GM03348 (cell line): ENCODE measurements at places on chromosomes 1 and 21.

DNA sequence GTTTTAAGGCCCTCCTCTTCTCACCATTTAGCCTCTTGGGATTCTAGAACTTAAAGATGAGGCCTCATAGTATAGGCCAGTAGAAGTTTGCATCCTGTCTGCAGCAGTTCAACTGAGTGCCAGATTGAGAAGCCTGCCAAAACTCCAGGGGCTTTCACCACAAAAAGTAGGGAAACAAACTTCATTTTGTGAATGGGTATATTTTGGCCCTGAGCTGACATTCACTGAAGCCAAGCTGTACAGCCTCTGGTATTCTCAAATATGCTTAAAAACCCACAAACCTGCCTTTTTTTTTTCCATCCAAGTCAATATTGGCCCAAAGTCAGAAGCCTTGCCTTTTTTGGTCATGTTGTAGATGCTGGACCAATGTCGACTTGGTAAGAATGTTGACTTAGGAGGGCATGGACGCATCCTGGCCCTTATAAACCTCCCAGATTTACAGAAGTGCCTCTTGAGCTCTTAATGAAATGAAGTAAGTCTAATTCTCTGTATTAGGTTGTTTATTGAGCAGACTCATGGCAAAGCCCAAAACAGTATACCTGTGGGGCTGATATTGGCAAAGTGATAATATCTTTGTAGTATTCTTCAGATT, 337.5 kb downstream of the CHRM3 start:
- no peak for DNase-seq

DNA sequence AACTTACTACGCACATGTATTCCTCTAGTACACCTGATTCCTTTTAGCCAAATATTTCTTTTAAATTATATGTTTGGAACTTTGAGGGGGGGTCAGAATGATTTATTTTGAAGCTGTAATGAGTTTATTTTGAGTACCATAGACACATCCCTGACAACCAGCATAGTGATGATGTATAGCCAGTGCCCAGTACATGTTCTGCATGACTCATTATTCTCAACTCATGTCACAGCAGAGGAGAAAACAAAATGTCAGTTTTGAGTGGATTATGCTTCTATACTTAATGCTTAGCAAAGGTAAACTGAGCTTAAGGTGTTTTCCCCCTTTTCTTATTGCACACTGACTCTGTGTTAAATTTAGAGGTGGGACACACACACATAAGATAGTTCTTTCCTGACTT, 22.4 kb upstream of the LEPR start:
- DNase-seq = no peak

DNA sequence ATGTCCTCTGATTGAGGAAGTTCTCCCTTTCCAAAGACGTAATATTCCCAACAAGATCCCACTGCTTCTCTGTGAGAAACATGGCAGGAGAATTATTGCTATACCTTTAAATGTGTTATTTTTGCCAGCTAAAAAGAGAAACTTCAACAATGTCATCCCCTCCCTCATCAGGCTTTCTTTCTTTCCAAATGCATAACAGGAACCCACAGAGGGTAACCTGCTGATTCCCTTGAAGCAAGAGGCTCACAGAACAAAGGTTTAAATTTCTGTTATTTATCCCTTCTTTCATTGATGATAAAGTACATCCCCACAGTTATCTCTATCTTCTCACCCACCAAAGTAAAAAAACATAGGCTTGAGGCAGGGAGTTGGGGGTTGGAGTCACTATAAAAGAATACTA, 102.1 kb downstream of the SLC30A10 start:
- no peak for DNase-seq

GRCh38 chr1:8625981-8626898, 191.2 kb downstream of the RERE start:
- peak; percentile 72 for DNase-seq

DNA sequence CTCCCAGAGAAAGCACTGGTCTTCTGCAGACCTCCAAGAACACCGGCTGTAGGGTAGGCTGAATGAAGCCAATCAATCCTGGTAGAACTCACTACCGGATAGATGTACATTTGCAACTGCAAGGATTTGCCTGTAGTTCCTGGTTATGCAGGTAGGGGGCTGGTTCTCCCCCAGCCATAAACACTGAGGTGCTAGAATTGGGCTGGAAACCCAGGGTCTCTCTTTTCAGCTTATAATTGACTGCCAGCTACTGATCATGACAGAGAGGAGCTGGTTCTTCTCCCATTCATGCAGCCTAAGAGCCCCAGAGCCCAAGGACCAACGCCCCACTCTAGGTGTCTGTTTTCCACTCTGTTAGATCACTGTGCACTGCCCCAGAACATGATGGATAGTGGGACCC, 21.5 kb upstream of the MTARC2 start:
- no peak for DNase-seq

DNA sequence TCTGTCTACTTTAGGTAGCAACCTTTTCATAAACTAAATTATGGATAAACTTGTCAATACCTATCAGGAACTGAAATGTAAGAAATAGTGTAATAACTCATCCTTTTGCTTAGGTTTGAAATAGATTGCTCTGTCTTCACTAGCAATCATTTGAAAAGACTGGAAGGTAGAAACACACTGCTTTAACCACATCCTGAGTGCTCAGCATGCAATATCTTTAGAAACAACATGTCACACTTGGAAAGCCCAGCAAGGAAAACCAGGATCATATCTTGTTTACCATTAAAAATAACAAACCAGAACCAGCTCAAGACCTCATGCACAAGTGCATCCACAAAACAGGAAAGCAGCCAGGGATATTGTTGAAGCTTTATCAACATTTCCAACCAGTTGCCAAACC, 3.6 kb downstream of the KCNJ6 start:
- no peak for DNase-seq

- DNase-seq = peak; percentile 11
Measured at GRCh38 chr1:86471291-86471690, 2.6 kb downstream of the CLCA1 start.

DNA sequence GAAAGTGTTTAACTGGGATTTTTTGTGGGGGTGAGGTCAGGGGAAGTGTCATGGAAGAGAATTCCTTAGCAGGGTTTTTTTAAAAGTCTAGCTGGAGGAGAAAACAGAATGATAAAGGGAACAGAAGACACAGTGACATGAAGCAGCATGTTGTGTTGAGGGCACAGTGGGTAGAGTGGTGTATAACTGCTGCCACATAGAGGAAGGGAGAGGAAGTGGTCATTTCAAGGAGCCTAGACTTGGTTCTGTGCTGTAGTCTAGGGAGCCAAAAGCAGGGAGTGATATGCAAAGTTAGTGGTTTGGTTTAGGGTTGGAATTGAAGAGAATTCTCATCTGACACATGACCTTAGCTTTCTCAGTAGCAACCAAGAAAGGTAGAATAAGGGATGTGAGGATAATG, 10.2 kb downstream of the EEIG2 start:
- DNase-seq = peak; percentile 25

DNA sequence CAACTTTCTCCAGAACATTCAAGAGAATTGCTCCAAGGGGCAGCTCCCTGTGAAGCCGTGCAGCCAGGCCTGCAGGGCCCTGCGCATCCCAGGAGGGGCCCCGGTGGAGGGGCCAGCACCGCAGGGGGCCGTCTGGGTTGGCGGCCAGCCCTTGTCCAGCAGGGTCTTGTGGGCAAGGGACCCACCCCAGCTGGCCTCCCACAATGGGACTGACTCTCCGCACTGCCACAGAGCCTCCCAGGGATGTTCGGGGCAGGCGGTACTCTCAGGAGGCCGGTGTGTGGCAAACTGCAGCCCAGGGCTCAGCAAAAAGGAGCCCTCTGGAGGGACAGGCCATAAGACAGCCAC, 68.2 kb upstream of the COL6A1 start:
- no peak for DNase-seq

- DNase-seq = no peak
Measured at GRCh38 chr1:207806531-207807325, 54.9 kb downstream of the CD46 start.

- DNase-seq = no peak
Measured at GRCh38 chr1:77133731-77134358, 85.4 kb downstream of the PIGK start.

GRCh38 chr1:7068552-7068951, 283.3 kb downstream of the CAMTA1 start:
- DNase-seq = no peak

DNA sequence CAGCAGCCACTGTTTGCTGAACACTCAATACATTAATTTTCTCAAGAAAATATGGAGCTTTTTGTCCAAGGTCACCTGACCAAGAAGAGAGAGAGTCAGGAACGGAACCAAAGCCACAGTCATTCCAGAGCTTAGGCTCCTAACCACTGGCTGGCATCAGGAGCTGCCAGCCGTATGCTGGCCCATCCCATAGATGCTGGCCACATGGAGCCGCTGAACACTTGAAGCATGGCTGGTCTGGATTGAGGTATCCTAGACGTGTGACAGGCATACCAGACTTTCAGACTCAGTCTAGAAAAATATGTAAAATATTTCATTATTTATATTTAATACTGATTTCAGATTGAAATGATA, 458.7 kb downstream of the MATN1 start:
- DNase-seq = no peak

DNA sequence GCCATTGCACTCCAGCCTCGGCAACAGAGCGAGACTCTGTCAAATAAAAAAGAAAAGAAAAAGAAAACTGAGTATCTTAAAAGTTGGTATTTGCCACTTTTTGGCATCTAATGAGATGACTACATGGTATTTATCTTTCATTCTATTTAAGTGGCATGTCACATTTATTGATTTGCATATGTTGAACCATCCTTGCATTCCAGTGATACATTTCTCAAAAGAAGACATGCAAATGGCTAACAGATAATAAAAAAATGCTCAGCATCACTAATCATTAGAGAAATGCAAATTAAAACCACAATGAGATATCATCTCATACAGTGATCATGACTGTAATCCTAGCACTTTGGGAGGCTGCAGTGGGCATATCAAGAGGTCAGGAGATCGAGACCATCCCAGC, 28.1 kb downstream of the SFPQ start:
- DNase-seq = no peak

- DNase-seq = peak; percentile 54
Measured at GRCh38 chr1:161816201-161816600, 50.1 kb downstream of the ATF6 start.

GRCh38 chr1:151992303-151993083, 1.2 kb downstream of the S100A10 start:
- DNase-seq = peak; percentile 86

GRCh38 chr1:218350801-218351266, 5.7 kb downstream of the TGFB2 start:
- DNase-seq = peak; percentile 55

GRCh38 chr1:25729790-25730644, 70.0 kb upstream of the SELENON start:
- no peak for DNase-seq

DNA sequence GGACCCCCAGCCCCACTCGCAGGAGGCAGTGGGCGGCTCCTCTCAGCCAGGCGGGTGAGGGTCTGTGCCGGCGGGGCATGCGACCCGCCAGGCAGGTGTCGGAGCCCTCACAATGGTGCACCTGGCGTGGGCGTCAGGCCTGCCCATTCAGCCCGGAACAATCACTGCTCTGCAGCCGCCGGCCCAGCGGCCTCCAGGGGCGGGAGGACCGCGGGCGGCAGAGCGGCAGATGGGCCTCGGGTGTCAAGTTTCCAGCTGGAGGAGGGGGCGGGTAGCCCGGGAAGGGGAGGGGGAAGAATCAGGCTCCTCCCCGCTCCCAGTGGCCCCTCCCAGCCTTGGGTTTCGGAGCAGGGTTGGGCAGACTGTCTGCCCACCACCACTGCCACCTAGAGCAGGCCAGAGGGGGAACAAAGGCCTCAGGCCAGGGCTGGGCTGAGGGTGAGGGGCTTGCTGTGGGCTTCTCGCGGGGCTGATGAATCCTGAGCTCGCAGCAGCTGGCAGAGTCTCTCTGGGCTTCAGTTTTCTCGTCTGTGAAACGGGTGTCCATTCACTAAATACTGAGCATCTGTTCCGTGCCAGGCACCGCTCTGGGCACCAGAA, 39.5 kb upstream of the CASZ1 start:
- DNase-seq = peak; percentile 80
